ENCODE measurements at places on chromosomes 13 and 19. TPM values are rescaled to one million over a fixed set of nuclear protein-coding genes. Genes with fewer than 3 reads are reported as not detected.
A peak's percentile ranks its signal among the peaks of the same experiment; 100 is the strongest.

GRCh38 chr13:27393101-27393500, 31.3 kb upstream of the GTF3A start:
- no peaks in the 10 kb centered on the region for H3K27me3 ChIP-seq
- H3K36me3 ChIP-seq = no peaks in the 10 kb centered on the region
- no peak overlapping the region for H3K4me3 ChIP-seq
- H3K4me1 ChIP-seq = no peaks in the 10 kb centered on the region
- DNase-seq = no peak

Gene REEP6
- 1.2 TPM for total RNA-seq

GRCh38 chr13:98677398-98677797, 75.1 kb downstream of the SLC15A1 start:
- DNase-seq = no peak
- H3K36me3 ChIP-seq = no peaks in the 10 kb centered on the region
- no peak overlapping the region for H3K27ac ChIP-seq
- no peak overlapping the region for H3K4me3 ChIP-seq
- peaks cover 5% of the 10 kb centered on the region for H3K4me1 ChIP-seq
- H3K27me3 ChIP-seq = no peaks in the 10 kb centered on the region

- no peaks in the 10 kb centered on the region for H3K4me1 ChIP-seq
- DNase-seq = no peak
- H3K36me3 ChIP-seq = no peaks in the 10 kb centered on the region
- H3K27ac ChIP-seq = no peak overlapping the region
Measured at GRCh38 chr13:104140552-104140951, 1074.3 kb upstream of the SLC10A2 start.

DNA sequence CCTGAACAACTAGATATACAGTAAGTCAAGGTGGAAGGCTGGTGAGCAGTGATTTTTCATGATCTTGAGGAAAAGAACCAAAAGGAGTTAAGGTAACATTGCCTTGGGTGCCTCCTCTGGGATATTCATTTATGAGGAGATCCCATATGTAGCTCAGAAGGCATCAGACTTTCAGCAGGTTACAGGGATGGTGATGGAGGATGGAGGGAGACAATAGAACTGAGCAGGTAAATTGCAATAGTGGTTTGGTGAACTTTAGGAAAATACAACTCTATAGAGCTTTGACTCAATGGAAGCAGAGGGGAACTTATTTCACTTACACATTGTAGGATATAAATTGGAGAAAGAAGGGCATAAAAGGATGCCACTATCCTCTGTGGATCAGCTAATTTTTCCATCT, 243.4 kb upstream of the SPRY2 start:
- no peaks in the 10 kb centered on the region for H3K36me3 ChIP-seq
- no peaks in the 10 kb centered on the region for H3K4me1 ChIP-seq
- DNase-seq = no peak
- H3K27me3 ChIP-seq = no peaks in the 10 kb centered on the region
- H3K4me3 ChIP-seq = no peak overlapping the region

Gene CGB2
- total RNA-seq = not detected

- peaks cover 20% of the 10 kb centered on the region for H3K27me3 ChIP-seq
- no peak for DNase-seq
- no peaks in the 10 kb centered on the region for H3K36me3 ChIP-seq
- no peak overlapping the region for H3K4me3 ChIP-seq
Measured at GRCh38 chr13:113656003-113656588, 1.9 kb downstream of the ATP4B start.

DNA sequence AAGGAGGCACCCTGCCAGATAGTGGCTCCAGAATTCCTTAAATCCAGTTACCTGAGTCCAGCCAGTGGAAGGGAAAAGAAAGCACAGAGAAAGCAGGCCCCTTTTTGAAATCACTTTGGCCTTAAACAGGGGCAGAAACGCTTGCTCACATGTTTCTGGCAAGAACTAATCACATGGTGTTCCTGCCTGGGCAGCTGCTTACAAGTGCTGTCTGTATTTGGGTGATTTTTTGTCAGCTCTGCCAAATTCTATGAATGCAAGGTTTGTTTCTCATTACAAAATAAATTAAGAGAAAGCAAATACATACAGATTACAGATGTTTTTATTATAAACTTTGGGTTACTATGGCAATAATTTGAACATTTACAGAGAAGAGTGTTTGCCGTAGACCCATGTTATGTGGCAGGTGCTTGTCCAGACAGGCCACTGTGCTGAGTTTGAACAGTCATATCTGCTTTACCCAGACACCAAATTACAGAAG, 1237.8 kb downstream of the SLITRK5 start:
- H3K4me3 ChIP-seq = no peak overlapping the region
- H3K36me3 ChIP-seq = no peaks in the 10 kb centered on the region
- H3K27me3 ChIP-seq = no peaks in the 10 kb centered on the region
- DNase-seq = no peak

DNA sequence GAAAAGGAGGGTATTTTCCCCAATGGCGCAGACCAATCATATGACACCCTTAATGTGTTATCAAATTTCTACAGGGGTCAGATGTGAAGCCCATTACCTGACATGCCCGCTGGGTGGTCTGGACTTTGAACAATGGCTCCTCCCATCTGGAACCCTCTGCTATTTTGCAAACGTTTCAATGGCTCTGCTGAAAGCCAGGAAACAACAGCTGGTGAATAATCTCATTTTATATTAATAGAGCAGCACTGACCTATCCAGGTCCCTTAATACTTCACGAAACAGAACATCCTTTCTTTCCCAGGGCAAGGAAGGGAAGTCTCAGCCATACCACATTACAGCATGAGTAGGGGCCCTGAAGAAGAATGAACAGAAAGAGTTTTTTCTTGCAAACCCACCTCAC, 20.3 kb upstream of the KPNA3 start:
- DNase-seq = no peak
- H3K4me1 ChIP-seq = no peaks in the 10 kb centered on the region
- no peak overlapping the region for H3K4me3 ChIP-seq
- H3K27me3 ChIP-seq = no peaks in the 10 kb centered on the region
- no peak overlapping the region for H3K27ac ChIP-seq

GRCh38 chr13:99813336-99814095, 158.1 kb downstream of the ZIC5 start:
- no peak overlapping the region for H3K4me3 ChIP-seq
- DNase-seq = no peak
- H3K4me1 ChIP-seq = no peaks in the 10 kb centered on the region
- H3K27ac ChIP-seq = no peak overlapping the region
- no peaks in the 10 kb centered on the region for H3K36me3 ChIP-seq

DNA sequence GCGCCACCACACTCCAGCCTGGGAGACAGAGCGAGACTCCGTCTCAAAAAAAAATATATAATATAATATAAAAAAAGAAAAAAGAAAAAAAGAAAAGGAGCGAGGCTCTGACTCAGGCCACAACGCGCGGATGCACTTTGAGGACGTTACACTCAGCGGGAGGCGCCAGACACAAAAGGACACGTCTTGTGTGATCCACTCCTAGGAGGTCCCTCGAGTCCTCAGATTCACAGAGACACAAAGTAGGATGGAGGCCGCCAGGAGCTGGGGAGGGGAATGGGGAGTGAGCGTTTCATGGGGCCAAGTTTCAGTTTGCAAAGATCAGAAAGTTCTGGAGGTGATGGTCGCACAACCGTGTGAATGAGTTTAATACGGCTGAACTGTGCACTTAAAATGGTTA, 8.5 kb upstream of the ABHD17A start:
- no peak overlapping the region for H3K4me3 ChIP-seq
- H3K36me3 ChIP-seq = no peaks in the 10 kb centered on the region
- peaks cover 20% of the 10 kb centered on the region for H3K4me1 ChIP-seq
- no peaks in the 10 kb centered on the region for H3K27me3 ChIP-seq

- H3K27me3 ChIP-seq = no peaks in the 10 kb centered on the region
- peak overlapping the region; percentile 41 for H3K4me3 ChIP-seq
- no peak for DNase-seq
- H3K36me3 ChIP-seq = no peaks in the 10 kb centered on the region
- peak overlapping the region; percentile 79 for H3K27ac ChIP-seq
Measured at GRCh38 chr19:12983091-12983490, 12.2 kb upstream of the NFIX start.

- peaks cover 69% of the 10 kb centered on the region for H3K4me1 ChIP-seq
- H3K36me3 ChIP-seq = no peaks in the 10 kb centered on the region
- H3K27ac ChIP-seq = peak overlapping the region; percentile 84
- no peak for DNase-seq
- no peaks in the 10 kb centered on the region for H3K27me3 ChIP-seq
Measured at GRCh38 chr13:24271601-24272451, 37.6 kb upstream of the C1QTNF9 start.

DNA sequence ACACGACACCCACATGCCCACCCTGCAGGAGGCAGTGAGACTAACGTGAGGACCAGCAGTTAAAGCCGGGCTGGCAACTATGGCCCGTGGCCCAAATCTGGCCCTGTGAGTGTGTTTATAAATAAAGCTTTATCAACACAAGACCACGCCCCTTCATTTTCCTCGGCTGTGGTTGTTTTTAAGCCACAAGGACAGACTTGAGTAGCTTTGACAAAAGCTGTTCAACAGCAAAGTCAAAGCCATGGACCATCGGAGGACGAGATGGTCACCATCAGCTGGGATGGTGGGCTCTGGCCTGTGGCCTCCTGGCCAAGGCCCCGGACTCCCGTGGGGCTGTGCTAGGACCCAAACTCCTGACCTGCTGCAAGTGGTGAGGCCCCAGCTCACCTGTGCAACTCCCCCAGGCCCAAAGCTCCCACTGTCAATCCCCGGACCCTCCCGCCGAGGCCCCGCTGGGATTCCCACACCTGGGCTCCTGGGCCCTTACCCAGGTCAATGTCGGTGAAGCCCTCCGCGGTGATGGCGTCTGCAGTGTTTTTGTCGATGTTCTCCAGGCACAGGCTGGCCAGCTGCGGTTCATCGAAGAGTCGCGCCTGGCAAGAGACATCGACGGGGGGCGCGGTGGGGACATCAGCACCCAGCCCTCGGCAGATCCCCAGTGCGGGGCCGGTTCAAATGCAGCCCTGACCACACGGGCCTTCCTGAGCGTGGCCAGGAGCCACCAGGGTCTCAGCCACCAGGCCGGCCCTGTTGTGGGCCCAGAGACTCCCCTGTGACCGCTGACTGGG, 25.1 kb downstream of the BTBD2 start:
- H3K36me3 ChIP-seq = no peaks in the 10 kb centered on the region
- H3K4me3 ChIP-seq = no peak overlapping the region
- H3K4me1 ChIP-seq = no peaks in the 10 kb centered on the region
- no peak for DNase-seq

Gene POU2F2
- 6.0 TPM for total RNA-seq

DNA sequence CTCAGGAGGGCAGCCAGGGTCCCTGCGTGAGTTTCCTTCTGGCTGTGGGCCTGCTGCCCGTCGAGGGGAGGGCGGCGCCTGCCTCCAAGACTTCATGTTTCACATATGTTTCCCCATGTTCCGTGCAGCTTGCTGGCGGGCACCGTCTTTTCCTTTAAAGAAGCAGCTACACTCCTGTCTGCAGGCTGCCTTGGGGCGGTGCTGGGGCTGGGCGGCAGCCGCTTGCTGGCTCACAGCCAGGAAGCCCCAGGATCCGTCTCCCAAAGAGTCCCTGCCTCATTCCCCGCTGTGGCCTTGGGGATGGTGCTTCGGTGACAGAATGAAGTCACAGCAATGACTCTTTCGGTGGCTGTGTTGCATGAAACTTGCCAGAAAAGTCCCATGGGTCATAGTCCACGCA, 24.9 kb downstream of the PIAS4 start:
- peaks cover 86% of the 10 kb centered on the region for H3K36me3 ChIP-seq
- H3K4me3 ChIP-seq = no peak overlapping the region
- H3K27ac ChIP-seq = peak overlapping the region; percentile 27
- peaks cover 54% of the 10 kb centered on the region for H3K4me1 ChIP-seq
- DNase-seq = no peak

DNA sequence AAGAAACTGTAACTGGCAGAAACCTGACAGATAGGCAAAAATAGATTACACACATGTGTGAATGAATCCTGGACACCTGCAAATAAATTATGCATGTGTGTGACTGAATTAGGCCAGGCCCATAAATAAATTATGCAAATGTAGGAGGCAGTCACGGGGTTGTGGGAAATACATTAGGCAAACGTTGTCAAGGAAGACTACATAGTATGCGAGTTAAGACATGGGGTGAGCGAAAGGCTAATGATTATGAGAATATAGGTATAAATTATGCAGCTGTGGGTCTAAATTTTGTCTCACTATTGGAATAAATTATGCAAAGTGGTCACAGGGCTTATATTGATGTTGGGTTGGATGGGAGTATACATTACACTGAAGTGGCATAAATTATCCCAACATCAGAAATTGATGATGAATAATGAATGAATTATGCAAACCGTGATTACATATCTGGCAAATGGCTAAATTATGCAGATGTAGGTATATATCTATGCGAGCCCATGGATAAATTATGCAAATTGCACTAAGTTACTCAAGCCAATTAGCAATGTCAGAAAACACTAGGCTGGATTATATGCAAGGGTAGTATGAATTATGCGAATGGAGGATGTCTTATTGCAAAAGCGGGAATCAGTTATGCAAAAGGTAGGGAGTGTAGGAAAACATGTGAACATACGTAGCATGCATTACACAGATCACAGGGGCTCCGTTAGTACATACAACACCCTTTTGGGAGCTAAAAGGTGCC, 6.8 kb downstream of the SLC8A2 start:
- H3K27ac ChIP-seq = no peak overlapping the region
- DNase-seq = no peak
- no peaks in the 10 kb centered on the region for H3K36me3 ChIP-seq
- H3K4me1 ChIP-seq = no peaks in the 10 kb centered on the region
- H3K27me3 ChIP-seq = peaks cover 82% of the 10 kb centered on the region

GRCh38 chr19:574658-575526, 2.5 kb downstream of the BSG start:
- H3K36me3 ChIP-seq = peaks cover 4% of the 10 kb centered on the region
- peak overlapping the region; percentile 15 for H3K4me3 ChIP-seq
- H3K27me3 ChIP-seq = no peaks in the 10 kb centered on the region
- peaks cover 57% of the 10 kb centered on the region for H3K4me1 ChIP-seq
- DNase-seq = no peak

Gene ERICH4
- total RNA-seq = not detected
